ENCODE measurements at places on chromosomes 11 and 22. TPM values are rescaled to one million over a fixed set of nuclear protein-coding genes. Genes with fewer than 3 reads are reported as not detected.

The APOL5 gene
- not detected for total RNA-seq

The ISX gene
- not detected for total RNA-seq

The SLC35C1 gene
- 11.5 TPM for total RNA-seq

The MMP13 gene
- 2.8 TPM for total RNA-seq

The CSNK1E gene
- total RNA-seq: 138 TPM

The CRYBA4 gene
- total RNA-seq: not detected

The TRIM49 gene
- not detected for total RNA-seq

The MS4A12 gene
- not detected for total RNA-seq

The SLC22A9 gene
- not detected for total RNA-seq

The CASP12 gene
- 0.16 TPM for total RNA-seq

The POTEH gene
- not detected for total RNA-seq

The IGLL5 gene
- not detected for total RNA-seq

The PRRG4 gene
- 0.65 TPM for total RNA-seq

The PKNOX2 gene
- not detected for total RNA-seq

The FIBIN gene
- 178 TPM for total RNA-seq

The TOMM22 gene
- 40.2 TPM for total RNA-seq
